Right renal pelvis (tissue), 4 donors: ENCODE measurements at places on chromosomes 11 and 22. TPM values are rescaled to one million over a fixed set of nuclear protein-coding genes. Genes with fewer than 3 reads are reported as not detected.

- DNase-seq = no peak
Measured at GRCh38 chr11:15171956-15172355, 57.2 kb downstream of the INSC start.

GRCh38 chr11:79428406-79428805 is 12.4 kb downstream of the TENM4 start:
- no peak for DNase-seq

GRCh38 chr11:102177126-102177525 is 66.9 kb downstream of the YAP1 start:
- DNase-seq = no peak

Gene CHRM1
- 0.10 TPM for polyA plus RNA-seq

Gene BARX2
- polyA plus RNA-seq = 1.2 TPM

Gene SCO2
- polyA plus RNA-seq = not detected
